HEK293T (cell line): ENCODE measurements at places on chromosomes 12 and 14.

DNA sequence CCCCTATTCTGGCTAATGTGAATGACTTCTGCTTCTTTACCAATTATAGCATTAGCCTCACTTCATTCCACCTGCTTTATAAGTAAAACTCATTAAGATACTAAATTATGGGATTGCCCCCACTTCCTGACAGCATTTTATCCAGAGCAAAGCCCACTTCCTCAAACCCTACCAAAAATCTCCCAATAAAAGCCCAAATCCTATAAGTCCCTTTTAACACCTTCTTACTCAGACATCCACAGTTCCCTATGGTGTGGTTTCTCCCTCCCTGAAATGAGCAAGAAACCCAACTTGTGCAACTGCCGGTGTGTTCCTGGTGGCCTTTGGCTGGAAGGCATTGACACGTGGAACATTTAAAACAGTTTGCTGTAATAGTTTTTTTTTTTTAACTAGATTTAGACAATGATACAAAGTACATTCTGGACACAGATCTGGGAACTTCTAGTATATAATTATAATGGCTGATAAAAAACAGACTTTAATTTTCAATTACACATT, 53.1 kb downstream of the BRMS1L start:
- DNase-seq = no peak

DNA sequence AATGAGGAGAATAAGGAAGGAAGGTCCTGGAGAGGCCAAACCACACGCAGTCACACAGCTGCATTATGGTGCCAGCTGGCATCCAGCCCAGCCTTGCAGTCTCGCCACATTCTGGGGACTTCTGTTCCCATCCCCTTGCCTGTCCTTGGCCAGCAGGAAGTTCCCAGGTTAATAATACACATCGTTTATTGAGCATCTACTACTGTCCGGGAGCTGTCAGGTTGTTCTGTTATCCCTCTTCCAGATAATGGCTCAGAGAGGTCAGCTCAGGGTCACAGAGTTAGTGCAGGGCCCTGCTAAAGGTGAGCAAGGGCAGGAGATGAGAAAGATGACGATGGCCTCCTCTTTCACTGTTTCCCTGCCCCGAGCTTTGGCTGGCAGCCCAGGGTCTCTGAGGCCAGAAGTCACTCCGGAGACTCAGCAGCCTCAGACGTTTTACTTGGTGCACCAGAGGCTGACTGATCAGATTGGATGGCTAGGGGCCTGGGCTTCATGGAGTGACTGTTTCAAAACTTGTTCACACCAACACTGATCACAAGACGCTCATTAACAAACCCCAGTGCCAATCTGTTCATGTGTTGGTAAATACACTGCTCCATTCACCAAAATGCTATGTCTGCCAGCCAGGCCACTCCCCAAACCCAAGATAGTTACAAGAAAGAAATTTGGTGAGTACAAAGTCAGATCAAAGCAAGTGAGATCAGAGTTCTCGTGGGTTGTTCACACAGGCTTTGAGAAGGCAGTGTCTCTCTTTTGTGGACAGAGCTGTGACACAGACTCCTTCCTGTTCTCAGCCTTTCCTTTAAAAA, 79.2 kb downstream of the B4GALNT3 start:
- no peak for DNase-seq

DNA sequence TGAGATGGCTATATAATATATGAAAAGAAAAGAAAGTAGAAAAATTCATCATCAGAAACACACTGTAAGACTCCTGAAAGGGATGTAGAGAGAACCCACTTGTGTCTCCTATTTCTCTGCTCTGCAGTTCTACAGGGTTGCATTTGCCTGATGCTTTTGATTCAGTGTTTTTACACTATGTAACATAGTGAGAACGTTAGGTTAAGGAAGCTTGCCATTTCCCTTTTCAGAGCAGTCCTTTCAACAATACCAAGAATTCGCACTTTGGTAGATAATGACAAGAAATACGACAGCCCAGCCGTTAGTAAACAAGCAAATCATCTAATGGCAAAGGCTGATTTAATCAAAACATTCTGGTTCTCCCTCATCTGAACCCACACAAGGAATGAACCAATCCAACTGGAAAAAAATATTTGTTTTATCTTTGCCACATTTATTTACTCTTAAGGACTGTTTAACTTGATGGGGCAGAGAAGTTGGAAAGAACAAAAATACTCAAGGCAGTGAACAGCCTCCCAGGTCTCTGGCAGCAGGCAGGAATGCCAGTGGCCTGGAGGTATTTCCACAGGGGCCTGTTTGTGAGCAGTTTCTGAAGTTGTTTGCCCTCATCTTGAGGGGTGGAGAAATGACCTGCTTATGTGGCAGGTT, 30.8 kb upstream of the SOCS2 start:
- no peak for DNase-seq

- no peak for DNase-seq
Measured at GRCh38 chr12:14356147-14356546, 9.3 kb upstream of the ATF7IP start.

GRCh38 chr14:98871796-98872195, 400.2 kb downstream of the BCL11B start:
- no peak for DNase-seq

DNA sequence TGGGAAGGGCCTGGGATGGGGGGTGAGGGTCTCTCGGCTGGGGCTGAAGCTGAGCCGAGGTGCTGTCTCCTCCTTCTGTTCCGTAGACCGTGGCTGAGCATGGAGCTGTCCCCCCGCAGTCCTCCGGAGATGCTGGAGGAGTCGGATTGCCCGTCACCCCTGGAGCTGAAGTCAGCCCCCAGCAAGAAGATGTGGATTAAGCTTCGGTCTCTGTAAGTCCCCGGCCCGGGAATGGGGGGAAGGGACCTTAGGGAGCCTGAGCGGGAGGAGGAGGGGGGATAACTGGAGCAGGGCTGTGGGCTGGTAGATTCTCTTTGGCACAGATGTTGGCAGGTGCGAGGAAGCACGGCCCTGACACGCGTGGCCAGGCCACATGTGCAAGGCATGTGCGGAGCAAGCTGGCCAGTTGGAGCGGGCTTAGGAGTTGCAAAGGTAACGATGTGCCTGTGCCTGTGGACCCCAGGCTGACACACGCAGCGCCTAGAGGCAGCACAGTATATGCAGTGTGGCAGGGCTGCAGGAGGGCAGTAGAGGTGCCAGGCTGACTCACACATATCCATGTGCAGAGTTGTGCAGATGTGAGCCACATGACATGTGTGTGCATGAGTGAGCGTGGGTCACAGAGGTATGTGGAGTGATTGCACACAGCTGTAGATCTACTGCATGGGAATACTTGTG, 512 bp downstream of the PDE1B start:
- no peak for DNase-seq

DNA sequence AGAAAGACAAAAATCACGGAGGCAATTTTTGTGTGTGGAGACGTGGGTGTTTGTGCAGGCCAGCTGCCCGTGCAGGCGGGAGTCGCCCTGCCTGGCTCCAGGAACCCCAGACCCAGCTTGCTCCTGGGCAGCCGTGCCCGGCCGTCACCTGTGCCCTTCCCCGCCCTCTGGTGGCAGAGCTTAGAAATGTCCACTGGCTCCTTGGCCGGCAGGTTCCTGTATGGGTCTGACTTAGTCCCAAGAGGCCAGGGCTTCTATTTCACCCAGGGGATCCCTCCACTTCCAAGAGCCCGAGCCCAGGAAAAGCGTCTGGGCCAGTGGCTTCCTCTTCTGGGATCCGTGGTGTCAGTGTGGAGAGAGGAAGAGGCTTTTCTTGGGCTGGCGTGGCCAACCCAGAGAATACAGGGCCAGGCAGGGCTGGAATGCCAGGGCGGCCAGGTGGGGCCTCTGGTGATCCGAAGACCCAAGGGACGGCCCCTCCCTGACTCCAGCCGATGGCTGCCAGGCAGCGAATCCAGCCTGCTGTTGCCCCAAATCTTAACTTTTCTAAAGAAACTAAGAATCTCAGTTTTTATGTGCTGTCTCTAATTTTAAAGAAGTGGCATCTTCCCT, 120.9 kb downstream of the TMEM132C start:
- DNase-seq = peak; percentile 57
